ENCODE measurements at places on chromosomes 6 and 20.

GRCh38 chr20:3239026-3239866 lies at the start of gene SLC4A11:
Gene SLC4A11 (minus strand): TSS chr20:3239190. CDS start chr20:3239137, 53 bp downstream.
- no peak for DNase-seq

DNA sequence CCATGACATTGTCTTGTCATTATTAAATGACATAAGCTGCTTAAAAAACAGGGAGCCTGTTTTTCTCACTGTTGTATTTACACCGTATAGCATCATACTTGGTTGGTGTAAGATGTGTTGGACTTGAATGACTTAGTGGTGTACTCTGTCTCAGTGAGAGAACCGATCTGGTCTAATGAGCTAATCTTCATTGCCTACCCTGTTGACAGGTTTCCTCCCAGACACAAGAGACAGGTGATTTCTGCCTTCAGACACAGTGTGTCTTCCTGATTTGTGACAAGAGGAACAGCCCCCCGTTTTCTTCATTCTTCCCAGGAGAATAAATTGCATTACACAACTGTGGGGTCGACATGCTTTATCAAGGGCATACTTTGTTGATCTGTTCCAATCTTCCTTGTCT lies 137.2 kb upstream of the ID4 start:
- no peak for DNase-seq

DNA sequence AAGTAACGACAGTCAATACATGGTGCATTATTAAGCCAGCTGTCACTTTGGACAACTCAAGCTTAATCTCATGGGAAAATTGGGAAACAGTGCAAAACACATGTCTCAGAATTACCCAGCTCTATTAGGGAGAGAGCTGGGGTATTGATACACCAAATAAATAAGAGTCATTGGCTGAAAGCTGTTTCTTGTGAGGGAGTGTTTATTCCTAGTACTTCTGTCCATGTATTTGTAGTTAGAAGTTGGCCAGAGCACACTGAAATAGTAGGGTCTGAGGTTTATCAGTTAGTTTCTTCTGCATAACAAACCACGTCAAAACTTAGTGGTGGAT lies 192.0 kb upstream of the RALGAPA2 start:
- DNase-seq: no peak

- DNase-seq: no peak
Measured at GRCh38 chr6:52177961-52178360, 8.2 kb upstream of the IL17A start.

DNA sequence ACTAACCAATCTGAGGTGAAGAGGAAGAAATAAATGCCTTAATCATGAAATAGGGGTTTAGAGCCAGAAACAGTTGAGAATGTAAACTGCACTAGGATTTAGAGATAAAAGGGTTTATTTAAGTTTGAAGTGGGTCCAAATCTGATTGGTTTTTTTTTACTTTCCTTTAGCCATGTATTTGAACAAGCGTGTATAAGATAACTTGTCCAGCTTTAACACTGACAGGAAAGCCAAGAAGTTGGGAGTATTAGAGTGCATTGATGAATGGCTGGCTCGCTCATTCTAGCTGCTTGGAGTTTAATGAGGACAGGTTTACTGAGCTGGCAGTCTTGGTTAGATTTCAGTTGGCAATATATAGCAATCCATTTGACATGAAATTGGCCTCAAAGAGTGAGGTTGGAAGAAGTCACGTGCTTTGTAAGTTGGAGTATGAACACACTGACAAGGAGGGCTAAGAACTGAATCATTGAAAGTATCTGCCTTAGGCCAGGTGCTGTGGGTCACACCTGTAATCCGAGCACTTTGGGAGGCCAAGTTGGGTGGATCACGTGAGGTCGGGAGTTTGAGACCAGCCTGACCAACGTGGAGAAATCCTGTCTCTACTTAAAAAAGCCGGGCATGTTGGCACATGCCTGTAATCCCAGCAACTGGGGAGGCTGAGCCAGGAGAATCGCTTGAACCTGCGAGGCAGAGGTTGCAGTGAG lies 13.7 kb downstream of the SRSF3 start:
- DNase-seq: no peak

GRCh38 chr6:136566007-136566487 lies 15.8 kb upstream of the MAP7 start:
- DNase-seq: no peak

DNA sequence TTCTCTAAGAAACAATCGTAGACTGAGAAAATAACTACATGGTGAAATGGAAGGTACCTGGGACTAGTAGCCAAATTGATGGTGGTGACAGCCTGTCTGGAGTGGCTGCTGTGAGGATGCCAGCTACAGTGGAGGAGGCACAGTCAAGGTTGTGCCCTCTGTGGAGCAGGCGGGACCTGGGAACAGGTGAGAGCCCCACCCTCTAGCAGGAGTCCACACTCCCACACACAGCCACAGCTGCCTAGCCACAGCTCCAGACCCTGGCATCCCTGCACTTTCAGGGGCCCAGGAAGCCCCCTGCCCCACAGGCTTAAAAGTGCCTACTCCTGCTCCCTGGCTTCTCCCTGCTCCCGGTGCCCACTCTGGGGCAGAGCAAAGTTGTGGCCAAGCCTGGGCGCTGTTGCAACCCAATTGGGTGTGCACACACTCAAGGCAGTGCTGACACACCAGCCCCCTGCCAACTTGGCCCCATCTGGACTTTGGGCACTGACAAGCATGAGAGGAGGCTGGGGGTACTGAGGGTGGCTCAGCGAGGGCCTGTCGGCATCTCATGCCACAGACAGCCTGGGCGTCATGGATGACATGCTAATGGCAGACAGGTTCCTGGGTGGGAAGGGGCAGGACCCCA lies 548.7 kb downstream of the TBC1D32 start:
- no peak for DNase-seq

DNA sequence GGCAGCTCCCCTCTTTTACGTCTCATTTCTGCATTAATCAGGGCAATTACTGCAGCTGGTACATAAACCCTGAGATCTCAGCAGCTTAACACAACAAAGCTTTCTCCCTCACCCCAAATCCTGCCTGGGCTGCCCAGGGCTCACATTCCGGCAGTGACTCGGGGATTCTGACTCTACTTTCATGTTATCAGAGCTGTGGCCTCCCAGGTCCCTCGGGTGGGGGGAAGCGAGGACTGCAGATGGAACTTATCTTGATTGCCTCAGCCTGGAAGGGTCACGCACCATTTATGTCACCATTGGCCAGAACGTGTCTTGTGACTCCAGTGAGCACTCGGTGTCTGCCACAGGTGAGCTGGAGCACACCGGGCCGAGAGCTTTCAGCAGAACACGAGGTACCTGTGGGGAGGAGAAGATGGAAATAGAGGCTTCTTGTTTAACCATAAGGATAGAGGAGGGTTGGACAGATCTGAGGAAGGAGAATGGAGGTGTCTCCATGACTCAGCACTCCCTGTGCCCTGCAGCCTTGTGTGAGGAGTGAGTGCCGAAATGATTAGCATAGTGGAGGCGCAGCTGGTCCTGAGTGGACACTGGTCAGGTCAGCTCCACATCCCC lies 88.5 kb upstream of the EXOC2 start:
- no peak for DNase-seq

- no peak for DNase-seq
Measured at GRCh38 chr6:2967936-2968335, 3.4 kb downstream of the SERPINB6 start.

GRCh38 chr6:108113557-108114519 lies 39.3 kb upstream of the OSTM1 start:
- DNase-seq: no peak

GRCh38 chr6:15336900-15337560 lies 91.2 kb downstream of the JARID2 start:
- no peak for DNase-seq

DNA sequence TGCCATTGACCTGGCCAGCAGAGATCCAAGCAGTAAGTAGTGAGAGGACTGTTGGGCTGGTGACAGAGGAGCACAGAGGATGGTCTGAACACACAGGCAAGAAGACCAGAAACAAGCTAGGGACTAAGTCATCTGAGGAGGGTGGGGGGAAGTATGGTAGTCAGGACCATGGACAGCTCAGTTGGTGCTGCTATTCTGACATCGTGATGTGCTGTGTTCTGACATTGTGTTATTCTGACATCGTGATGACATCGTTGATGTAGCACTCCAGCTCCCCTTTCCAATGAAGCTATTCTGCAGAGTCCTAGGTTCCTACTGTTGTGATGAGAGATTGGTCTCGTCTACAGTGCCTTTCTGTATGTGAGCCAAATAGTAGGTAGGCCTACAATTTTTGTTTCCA lies 28.7 kb downstream of the CFAP206 start:
- no peak for DNase-seq

DNA sequence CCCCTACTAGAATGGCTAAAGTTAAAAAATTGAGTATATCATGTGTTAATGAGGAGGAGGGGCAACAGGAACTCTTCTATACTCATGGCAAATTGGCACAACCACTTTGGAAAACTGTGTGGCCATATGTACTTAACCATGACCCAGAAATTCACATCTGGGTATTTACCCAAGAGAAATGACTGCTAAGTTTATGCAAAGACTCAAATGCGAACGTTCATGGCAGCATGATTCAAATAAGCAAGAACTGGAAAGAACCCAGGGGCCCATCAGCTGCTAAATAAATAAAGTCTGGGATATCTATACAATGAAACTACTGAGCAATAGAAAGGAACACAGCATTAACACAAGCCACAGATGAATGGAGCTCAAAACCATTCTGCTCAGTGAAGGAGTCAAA lies 107.6 kb downstream of the MYLK4 start:
- no peak for DNase-seq

DNA sequence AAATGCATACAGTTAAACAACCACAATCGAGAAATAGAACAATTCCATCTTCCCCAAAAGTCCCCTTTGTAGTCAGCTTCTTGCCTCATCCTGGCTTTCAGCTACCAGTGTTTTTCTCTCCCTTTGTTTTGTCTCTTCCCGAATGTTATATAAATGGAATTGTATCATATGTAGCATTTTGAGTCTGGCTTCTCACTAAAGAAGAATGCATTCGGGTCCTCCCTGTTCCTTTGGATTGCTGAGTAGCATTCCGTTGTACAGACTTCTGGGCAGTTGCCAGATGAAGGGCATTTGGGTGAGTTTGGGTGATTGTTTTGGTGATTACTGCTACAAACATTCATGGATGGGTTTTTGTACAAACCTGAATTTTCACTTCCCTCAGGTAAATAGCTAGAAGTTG lies 27.8 kb downstream of the PRPH2 start:
- DNase-seq: no peak

GRCh38 chr20:1663917-1664316 lies 6.3 kb upstream of the SIRPG start:
- no peak for DNase-seq

All from activated CD8-positive, alpha-beta memory T cell treated with anti-CD3 and anti-CD28 coated beads for 4 hours (primary cell).